ENCODE measurements at places on chromosomes 6 and 20.

- no peak for DNase-seq
These were observed 80.7 kb upstream of the CLDN20 start for GRCh38 chr6:155183095-155183494.

GRCh38 chr20:37538003-37538402, 10.3 kb upstream of the BLCAP start:
- DNase-seq: no peak

DNA sequence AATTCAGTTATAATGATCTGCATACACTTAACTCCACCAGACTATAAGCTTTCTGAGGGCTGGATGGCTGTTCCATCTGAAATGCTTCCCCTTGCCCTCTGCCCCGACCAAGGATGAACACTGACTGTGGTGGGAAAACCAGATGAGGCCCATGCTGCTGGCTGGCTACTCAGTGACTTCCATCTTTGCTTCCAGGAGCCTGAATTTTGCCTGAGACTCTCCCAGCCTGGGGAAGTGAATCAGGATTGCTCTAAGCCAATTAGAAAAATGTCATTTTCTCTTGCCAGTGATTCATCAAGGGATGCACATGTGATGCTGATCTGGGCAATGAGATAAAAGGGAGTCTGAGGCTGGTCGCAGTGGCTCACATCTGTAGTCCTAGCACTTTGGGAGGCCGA, 1.7 kb upstream of the TOMM34 start:
- no peak for DNase-seq

DNA sequence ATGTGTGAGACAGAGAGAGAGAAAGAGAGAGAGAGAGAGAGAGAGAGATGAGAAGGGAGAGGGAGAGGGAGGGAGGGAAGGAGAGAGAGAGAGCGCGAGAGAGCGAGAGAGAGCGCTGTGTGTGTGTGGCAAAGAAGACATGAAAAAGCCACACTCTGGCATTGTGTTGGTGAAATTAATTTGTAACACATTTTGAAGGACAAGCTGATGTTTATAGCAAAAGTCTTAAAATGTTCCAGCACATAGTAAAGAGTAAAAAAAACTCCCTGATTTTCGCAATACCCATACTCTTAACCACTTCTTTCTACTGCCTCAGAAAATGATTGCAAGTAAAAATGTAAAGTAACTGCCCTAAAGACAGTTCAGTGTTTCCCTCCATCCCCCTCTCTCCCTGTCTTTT, 56.7 kb downstream of the SLC22A1 start:
- no peak for DNase-seq

- DNase-seq: no peak
These were observed 395.3 kb downstream of the MAFB start for GRCh38 chr20:40293740-40294139.

DNA sequence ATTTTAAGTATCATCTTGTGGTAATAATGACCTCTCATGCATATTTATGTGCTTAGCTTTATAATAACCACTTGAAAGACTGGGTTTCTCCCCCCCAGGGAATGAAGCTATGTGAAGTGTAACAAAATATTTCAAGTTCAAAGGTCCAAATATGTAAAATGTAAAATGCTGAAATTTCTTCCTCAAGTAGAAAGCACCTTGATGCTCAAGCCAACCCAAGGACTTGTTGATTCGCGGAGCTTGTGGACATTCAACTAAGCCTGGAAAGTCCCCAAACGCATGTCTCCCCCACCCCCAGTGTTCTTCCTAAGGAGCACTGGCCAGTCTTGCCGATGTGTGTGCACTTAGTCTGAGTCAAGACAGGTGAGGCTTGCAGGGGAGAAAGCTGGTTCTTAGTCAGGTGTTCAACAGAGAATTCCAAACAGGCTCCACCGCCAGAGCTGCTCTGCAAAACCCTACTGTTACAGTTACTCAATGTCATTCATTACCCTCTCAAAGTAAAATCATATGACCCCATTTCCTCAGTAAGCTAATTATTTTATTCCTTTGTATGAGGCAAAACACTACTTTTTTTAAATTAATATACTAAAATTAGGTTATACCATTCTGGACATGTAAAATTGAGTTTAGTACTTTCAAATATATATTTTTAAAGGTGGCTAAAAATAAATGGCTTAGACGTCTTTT, 46.9 kb upstream of the QKI start:
- no peak for DNase-seq

- no peak for DNase-seq
These were observed 95.3 kb downstream of the MDGA1 start for GRCh38 chr6:37602346-37602745.

GRCh38 chr20:37392441-37393195, 46.7 kb downstream of the SRC start:
- DNase-seq: no peak

- no peak for DNase-seq
These were observed 26.1 kb upstream of the PYGB start for GRCh38 chr20:25221592-25222460.

- no peak for DNase-seq
These were observed 59.0 kb upstream of the NELFCD start for GRCh38 chr20:58922036-58922435.

GRCh38 chr6:131519670-131520436, 53.2 kb upstream of the ARG1 start:
- no peak for DNase-seq

GRCh38 chr20:43955062-43955749, 40.6 kb downstream of the TOX2 start:
- DNase-seq: no peak

- DNase-seq: no peak
These were observed 565 bp downstream of the QKI start for GRCh38 chr6:163414946-163415619.

DNA sequence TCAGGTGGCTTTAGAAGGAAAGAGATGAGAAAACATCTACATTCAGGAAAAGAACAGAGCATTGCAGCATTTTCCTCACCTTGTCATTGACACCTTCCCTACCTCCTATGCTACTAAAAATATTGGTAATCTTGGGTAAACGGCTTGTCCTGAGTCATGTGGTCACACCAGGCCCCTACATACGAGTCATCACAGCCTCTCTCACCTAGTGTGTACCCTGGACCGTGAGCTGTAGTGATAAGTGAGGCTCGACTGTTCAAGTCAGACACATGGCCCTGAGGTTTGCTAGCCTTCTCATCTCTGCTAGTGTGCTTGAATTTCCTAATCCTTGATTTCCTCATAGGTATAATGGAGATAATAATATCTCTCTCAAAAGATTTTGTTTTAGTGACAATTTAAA, 29.6 kb upstream of the TMEM244 start:
- no peak for DNase-seq

Data from cortex of kidney (tissue), 1 donor.